ENCODE measurements at places on chromosomes 3 and 15.
A peak's percentile ranks its signal among the peaks of the same experiment; 100 is the strongest.

DNA sequence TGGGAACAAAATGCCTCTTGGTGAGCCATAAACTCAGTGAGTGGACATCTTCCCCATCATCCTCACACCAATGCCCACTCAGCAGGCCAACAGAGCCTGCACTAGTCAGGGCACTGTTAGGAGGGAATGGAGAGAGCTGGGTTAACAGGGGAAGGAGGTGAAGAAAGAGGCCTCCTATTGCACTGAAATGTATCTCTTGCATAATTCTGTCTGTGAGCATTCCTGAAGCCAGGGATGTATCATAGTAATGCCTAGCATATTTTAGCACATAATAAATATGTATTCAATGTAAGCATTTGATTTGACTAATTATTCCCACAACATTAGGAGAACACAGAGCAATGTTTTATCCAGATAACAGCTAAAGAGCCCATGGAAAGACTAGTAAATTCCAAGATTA, 81.2 kb downstream of the ANO10 start:
- DNase-seq = no peak

DNA sequence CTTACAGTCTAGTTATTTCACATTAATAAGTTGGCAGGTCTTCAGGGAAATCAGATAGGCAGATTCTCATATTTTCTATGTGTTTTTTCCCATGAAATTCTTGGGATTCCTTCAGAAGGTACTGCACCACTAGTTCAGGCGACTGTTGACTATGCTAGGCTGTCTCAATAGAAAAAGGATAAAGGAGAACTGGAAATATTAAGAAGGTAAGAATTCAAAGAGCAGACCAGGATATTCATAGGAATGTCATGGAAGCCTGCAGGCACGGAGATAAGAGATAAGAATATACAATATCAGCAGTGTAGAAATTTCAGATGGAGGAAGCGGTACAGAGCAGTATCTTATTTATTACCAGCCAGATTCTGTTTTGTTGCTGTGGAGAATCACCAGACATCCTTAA, 432.1 kb upstream of the MDFIC2 start:
- no peak for DNase-seq

DNA sequence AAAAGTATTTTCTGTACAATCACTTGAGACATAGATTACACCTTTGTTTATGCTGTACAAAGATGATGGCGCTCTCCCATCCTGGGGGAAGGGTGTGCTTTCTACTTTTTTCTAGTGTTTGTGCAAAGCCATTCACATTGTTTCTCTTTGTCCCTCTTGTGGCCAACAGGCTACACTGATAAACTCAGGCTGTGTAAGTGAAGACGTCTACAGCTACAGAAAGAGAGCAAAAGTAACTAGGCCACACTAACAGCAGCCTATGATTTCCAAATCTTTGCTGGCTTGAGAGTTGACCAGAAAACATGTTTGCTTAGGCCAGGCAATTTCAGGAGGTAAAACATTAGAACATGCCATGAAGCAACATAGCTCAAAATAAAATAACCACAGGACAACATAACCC, 75.1 kb downstream of the FOXB1 start:
- DNase-seq = no peak

DNA sequence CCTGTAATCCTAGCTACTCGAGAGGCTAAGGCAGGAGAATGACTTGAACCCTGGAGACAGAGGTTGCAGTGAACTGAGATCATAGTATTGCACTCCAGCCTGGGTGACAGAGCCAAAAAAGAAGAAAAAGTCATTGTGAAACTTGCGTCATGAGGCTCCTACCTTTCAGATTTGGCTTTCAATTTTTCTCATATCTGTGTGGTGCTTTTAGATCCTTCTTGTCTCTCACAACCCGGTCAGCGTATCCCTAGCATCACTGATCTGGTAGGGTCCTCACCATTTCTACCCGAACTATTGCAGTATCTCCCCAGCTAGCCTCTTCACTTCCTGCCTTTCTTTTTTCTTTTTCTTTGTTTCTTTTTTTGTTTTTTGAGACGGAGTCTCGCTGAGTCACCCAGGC, 21.6 kb upstream of the GCNT3 start:
- DNase-seq = no peak

GRCh38 chr15:91320101-91320500, 220.0 kb downstream of the SV2B start:
- DNase-seq = peak; percentile 50

- peak; percentile 21 for DNase-seq
Measured at GRCh38 chr3:100335434-100335833, 877 bp downstream of the NIT2 start.

DNA sequence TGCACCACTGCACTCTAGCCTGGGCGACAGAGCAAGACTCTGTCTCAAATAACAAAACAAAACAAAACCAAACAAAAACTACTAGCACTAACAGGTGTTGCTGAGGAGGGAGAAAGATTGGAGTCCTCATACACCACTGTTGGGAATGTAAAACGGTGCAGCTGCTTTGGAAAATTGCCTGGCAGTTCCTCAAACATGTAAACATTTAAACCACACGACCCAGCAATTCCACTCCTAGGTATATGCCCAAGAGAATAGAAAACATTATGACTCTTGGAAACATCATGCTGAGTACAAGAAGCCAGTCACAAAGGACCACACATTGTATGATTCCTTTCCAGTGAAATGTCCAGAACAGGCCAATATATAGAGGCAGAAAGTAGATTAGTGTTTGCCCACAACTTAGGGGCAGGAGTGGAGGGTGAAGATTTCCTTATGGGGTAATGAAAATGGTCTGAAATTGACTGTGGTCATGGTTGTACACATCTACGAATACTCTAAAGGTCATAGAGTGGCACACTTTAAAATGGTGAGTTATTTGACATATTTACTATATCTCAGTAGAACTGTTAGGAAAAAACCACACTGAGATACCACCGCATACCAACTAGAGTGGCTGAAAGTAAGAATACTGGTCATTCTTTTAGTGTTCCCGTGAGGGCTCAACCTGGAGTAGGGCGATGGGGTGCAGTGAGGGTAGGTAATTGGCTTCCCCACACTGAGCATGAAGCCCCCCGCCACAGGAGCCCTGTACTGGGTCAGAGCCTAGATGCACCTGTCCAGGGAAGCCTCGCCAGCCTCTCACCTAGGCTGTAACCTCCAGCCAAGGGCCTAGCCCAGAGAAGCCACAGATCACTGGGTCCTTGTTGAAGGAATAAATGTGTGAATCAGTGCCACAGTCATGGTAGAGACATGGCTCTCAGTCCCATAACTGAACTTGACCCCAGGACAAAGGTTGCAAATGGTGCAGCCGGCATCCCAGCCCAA, 131.1 kb downstream of the NUP210 start:
- DNase-seq = no peak

DNA sequence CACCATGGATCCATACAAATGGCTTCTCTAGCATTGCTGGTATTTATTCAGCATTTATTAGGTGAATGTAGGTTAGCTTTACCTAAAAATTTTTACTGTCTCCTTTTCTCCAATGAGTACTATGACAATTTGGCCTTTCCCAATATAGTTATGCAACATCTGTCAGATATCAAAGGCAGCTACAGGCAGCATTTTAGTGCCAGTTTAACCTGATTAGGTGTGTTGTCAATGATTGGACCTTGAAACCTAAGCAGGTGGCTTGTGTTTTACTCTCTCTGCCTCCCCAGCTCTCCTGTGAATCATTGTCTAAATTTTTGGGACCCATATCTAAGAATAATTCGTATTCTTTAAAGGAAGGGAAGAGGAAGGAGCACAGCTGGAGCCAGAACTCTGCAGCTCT, 228.9 kb downstream of the KBTBD8 start:
- DNase-seq = no peak

DNA sequence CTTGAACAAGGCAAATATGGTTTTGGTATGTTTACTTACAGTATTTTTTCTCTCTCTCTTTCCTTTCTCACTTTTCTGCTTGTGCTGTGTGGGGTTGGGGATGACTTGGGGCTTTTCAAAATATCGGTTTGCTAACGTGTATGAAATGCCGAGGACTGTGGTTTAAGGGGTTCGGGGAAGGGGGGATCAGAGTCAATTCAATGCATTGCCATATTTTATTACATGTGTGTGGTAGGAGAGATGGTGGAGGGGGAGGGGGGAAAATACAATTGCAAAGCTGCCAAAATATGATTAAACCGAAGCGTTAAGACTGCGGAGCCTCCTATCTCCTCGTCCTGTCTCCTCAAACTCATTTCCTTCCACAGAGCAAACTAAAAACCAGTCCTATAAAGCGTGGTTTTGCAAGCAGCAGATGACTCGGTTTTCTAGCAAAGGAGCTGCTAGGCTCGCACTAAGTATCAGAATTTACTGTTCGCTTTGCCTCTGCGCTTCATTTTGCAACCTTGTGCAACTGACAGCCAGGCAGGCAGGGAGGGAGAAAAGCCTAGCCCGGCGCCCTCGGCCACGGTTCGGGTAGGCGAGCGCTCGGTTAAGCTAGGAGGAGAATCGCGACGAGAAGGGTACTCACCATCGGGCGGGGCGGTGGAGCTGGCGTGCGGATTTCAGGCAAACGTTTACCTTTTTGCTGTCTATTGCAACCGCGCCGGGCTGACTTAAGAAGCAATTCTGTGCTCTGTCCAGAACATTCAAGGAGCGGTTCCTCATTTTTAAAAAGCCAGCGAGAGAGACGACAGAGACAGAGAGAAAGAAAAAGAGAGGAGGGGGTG, 4.0 kb upstream of the NR2F2 start:
- DNase-seq = no peak

- no peak for DNase-seq
Measured at GRCh38 chr3:161879470-161879869, 382.9 kb downstream of the OTOL1 start.

GRCh38 chr3:21665444-21666100, 85.4 kb downstream of the ZNF385D start:
- no peak for DNase-seq

- DNase-seq = no peak
Measured at GRCh38 chr3:19229086-19229485, 80.8 kb downstream of the KCNH8 start.

GRCh38 chr3:128336337-128337156, 130.1 kb downstream of the DNAJB8 start:
- no peak for DNase-seq

DNA sequence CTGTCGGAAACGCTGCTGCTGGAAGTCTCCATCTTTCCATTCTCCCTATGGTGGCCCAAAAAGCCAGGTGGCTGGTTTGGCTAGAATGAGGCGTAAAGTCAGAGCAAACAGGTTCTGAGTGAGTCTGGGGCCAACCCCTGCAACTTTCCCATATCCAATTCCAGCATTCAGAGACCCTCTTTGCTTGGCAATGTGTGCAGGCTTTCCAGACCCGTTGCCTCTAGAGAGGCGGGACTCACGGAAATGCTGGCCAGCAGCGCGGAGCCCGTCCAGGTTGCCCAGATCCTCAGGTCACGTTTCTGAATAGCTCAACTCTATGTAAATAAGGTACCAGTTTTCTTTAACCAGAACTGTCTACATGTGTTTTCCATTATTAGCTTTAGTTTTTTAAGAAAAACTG, 68.0 kb downstream of the VGLL4 start:
- no peak for DNase-seq

GRCh38 chr3:179147514-179147872, 664 bp upstream of the PIK3CA start:
- DNase-seq = no peak

GRCh38 chr3:4306860-4307259, 3.7 kb downstream of the SETMAR start:
- no peak for DNase-seq

- no peak for DNase-seq
Measured at GRCh38 chr3:58168498-58168897, 42.3 kb downstream of the DNASE1L3 start.

DNA sequence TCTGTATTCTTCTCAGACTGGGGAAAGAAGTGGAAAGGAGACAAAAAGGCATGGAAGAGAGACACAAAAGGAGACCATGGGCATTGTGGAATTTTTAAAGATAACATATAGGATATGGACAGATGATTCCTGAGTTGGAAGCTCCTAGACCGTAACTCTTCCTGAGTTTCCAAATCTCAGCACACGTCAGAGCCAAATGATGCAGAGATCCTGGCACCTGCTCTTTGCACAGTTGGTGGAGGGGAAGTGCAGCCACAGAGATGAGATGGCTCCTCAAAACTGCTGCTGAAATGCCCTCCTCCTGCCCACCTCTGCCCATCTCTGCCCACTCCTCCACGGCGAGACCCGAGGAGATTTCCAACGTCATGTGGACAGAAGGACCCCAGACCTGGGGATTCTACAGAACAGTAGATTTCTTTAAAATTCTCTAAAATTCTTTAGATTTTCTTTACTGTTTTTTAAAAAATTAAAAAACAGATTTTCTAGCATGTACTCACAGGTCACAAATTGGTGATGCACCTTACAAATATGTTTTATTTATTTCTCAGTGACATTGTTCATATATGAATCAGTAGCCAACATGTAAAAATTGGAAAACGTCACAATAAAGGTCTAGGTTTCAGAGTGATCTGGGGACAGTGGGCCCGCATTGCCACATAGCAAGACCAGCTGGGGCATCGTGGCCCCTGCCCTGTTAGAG, 8.1 kb downstream of the CPN2 start:
- no peak for DNase-seq

DNA sequence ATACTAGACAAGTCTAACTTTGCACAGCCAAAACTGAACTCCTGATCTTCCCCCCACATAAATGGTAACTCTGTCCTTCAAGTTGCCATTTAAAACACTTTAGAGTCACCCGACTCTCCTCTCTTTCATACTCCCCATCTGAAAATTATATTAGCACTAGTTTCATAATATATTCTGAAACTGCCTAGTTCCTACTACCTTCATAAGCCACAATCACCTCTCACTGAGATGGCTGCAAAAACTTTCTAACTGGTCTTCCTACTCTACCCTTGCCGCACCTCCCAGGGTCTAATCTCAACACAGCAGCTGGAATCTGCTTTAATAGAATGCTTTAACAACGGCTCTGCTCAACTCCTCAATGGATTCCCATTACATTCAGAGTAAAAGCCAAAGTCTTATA, 55.0 kb downstream of the GLB1 start:
- DNase-seq = no peak

- DNase-seq = no peak
Measured at GRCh38 chr15:42079401-42079908, 14.9 kb downstream of the PLA2G4D start.

DNA sequence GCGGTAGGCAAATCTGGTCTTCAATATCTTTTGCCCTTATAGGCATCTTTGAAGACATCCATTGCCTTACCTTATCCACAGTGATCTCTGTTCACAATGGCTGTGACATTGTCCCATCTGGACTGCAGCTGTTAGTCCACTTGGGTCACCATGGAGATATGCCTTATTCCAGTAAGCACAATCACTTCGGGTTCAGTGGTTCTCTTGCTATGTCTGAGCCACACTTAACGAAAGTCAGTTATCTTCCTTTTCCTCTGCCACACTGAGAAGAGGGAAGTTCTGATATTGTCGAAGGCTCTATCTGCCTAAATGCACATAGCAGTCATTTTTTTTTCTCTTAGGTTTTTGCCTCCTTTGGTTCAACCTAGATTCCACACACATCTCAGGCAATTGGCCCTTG, 119.0 kb upstream of the SATB1 start:
- no peak for DNase-seq

All from CD4-positive, alpha-beta T cell treated with Interleukin-4 for 4 hours (primary cell).